Tongue (tissue), 3 donors: ENCODE measurements at places on chromosomes 5 and 9. TPM values are rescaled to one million over a fixed set of nuclear protein-coding genes. Genes with fewer than 3 reads are reported as not detected.
A peak's percentile ranks its signal among the peaks of the same experiment; 100 is the strongest.

GRCh38 chr9:114770991-114771390, 34.8 kb downstream of the TNFSF15 start:
- DNase-seq, result no peak

Gene LCN1
- total RNA-seq, result 373 TPM

GRCh38 chr9:107547303-107547702, 57.7 kb upstream of the KLF4 start:
- no peak for DNase-seq

GRCh38 chr5:146599261-146599660, 83.3 kb upstream of the GPR151 start:
- DNase-seq, result no peak

GRCh38 chr9:136044207-136044970, 50.7 kb downstream of the NACC2 start:
- no peak for DNase-seq

- DNase-seq, result peak; percentile 87
Observed at GRCh38 chr9:131773911-131774379, 34.1 kb upstream of the RAPGEF1 start.

DNA sequence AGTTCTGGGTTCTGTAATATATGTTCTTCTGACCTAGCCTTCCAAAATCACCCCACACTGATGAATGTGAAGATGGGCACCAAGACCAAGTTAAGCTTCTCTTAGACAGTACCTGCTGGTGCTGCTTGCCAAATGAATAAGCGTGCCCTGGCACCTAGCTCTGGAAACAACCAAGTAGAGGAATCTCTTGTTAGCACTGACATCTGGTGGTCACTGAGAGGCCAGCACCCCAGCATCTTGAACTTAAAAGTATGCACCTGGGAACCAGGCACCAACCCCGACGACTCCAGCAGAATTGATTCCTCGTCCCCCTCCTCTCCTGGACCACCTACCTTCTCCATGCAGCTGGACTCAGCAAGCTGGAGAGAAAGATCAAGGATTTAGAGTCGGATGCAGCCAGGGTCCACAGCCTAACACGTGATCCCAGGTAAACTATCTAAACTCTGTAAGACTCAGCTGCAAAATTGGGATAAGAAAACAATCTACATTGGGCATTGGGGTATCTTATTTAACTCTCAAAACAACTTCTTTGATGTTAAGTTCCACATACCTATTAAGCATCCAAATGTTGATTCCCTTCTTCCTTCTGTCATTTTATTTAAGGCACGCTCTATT, 89.8 kb downstream of the SLC1A3 start:
- DNase-seq, result peak; percentile 67

DNA sequence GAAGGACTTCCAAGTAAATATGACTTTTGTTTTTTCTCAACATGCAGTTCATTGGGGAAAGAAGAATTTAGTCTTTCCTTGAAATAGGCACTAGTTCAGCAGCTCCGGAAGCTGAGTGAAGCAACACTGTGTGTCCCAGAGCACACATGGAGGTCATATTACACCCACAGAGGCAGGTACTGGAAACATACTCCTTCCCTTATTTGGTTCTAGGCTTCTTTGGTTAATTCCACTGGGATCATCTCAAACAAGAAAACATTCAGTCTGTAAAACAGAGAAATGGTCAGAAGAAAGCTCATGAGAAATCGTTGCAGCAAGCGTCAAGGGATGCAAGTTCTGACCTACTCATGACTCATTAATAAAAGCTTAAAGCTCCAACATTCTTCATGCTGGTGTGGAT, 175.1 kb upstream of the PCSK5 start:
- DNase-seq, result no peak

DNA sequence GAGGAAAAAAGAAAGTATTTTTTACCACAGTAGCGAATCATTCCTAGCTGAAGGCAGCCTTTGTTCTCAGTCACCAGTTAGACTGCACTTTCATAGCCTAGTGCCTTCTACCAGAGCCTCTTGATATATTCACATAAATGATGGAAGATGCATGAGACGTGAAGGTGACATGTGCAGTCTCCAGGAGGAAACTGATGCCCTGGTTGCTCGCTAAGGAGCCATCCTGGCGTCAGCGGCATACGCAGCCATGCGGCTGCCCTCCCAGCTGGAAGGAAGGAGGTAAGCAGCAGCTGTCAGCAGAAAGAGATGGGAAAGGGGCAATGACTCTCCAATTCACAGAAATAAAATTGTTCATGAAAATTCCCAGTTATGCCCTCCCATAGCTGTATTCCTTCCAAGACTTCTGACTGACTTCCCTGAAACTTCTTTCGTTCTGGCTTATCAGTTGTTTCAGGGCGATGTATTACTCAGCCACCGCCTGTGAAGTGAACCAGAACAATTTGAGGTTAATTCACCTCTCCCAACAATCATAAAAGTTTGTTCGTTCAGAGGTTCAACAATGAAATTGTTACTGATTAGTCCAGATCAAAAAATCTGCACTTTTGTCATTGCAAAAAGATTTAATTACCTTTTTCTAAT, 331.2 kb downstream of the NR2F1-AS1 start:
- DNase-seq, result peak; percentile 28

DNA sequence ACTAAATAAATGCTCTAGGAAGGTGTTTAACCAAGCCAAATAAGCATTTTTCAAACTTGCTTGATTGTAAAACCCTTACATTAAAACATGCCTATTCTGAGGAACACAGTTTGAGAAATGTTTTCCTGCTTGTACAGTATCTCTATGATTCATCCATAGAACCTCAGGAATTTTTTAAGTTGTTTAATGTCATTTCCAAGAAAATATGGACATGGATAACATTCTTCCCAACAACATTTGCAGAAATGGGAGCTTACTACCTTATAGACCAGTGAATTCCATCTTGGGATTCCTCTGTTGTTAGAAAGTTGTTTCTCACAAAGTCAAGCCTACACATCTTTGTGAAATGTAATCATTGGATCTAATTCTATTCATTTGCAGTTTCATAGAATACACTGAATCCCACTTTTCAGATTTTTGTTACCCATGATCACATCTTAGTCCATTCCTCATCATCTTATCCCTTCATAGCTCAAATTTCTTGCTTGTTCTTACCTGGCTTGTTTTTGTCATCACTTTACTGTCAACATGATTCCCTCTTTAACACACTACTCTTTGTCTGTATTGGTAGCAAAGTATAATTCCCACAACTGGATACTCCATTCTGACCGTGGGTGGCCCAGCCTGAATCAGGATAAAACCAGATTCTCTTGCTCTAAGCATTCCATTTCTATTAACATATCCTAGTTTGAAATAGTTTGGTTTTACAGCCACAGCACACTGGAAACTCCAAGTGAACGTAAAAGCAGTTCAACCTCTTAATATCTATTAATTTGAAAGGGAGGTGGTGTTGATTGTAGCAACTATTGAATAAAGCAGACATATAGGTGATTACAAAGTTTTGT, 49.4 kb upstream of the PAPPA start:
- DNase-seq, result no peak

GRCh38 chr9:107674721-107675277, 185.2 kb upstream of the KLF4 start:
- DNase-seq, result no peak

- no peak for DNase-seq
Observed at GRCh38 chr9:33354651-33355211, 47.6 kb downstream of the AQP7 start.

DNA sequence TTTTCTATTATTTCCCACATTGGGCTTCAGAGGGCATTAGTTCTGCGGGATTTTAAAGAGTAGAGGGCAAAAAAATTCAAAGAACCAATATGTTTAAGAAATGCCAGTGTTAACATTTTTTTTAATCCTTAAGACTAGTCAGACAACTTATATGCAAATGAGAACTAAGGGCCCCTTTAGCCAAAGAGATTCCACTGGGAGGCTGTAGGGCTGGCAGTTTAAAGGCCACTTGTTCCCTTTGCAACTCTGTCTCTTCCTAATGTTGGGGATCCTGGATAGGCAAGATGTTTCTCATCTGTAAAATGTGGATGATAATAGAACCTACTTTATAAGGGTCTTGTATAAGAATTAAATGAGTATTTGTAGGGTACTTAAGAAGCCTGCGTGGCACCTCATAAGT, 1395.9 kb downstream of the PTPRD start:
- DNase-seq, result no peak

DNA sequence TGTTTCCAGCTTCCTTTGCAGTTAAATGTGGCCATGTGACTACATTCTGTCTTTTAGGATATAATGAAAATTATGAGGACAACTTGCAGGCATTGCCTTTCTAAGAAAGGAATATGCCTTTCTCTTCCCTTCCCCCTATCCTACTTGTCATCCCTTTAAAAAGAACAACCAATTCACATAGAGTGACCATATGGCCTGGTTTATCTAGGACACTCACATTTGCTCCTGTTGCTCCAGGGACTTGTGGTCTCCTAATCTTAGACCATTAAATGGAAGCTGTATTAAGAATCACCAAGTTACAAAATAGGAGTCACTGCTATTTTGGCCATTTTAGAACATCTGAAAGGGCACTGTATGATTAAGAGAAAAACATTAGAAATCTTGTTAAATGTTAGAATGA, 520.3 kb downstream of the DTWD2 start:
- no peak for DNase-seq

DNA sequence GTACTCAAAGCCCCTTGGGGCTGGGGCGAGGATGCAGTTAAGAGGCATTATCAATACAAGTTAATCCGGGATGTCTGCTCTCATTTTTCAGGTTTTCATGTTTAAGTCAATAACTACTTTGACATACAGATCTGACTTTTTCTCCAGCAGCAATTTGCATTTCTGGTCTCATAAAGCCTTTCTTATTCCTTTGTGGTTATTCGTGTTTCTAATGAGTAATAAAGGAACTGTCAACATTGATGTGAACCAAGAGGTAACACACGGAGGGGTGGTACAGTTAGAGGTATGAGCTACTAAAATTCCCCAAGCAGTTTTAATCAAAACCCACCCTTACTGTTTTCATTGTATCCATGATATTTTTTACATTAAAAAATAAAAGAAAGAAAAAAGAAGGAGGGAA, 138.0 kb upstream of the NFIB start:
- no peak for DNase-seq

Gene GCNT1
- total RNA-seq, result 7.0 TPM

DNA sequence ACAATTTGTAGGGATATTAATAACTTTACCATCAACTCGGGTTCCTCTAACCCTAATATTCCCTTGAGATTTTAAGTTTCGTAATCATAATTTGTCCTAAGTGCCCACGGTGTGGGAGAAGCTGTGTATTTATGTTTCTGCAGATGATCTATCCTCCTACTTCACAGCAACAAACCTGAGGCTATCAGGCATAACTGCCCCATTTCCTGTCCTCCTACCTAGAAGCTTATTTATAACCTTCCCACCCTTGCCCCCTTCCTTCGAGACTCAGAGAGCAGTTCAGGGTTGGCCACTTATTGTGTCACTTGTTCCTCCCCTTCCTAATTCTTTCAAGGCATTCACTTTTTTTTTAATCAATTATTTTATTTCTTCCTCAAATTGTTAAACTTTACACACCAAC, 29.6 kb upstream of the LCP2 start:
- DNase-seq, result no peak

Gene SMIM33
- not detected for total RNA-seq

Gene MYMK
- total RNA-seq, result 18.3 TPM

DNA sequence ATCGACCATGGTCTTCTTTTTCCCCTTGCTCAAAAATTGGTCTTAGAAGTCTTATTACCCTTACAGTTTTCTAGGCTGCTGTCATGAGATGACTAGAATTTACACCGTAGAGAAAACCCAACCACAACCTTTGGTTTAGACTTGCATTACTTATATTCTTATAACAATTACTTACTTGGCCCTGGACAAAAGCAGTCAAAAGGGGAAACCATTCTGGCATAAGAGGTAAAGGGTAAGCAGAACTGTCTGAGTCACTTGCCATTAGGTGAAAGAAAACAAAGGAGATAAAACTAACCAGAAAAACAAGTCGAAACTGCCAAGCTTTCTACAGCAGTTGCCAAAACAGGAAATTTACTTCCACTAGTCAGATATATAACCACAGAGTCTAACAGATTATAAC, 17.9 kb downstream of the TMEM245 start:
- no peak for DNase-seq

DNA sequence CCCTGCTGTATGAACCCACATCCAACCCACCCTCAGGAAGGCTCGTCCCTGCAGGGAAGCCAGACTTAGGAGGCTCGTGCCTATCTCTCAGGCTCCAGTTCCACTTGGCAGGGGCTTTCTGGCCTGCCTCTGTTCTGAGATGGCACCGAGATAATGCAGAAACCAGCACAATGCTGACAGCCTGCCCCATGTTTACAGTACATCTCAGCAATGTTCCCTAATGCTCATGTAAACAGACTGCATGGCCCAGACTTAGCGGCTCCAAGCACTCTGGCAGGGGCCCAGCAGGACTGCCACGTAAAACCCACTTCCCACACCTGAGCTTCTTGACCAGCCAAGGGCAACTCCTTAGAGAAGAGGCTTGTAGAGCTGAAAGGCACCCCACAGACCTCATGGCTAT, 499.5 kb upstream of the BRINP1 start:
- DNase-seq, result no peak

Gene SLC25A2
- not detected for total RNA-seq

- no peak for DNase-seq
Observed at GRCh38 chr5:2381861-2382260, 369.6 kb downstream of the IRX2 start.

GRCh38 chr9:135369412-135369990, 110.1 kb upstream of the PPP1R26 start:
- no peak for DNase-seq

Gene TUSC1
- 20.7 TPM for total RNA-seq

GRCh38 chr5:143311428-143311827, 92.1 kb downstream of the NR3C1 start:
- no peak for DNase-seq

GRCh38 chr9:129177443-129177790, 644 bp downstream of the IER5L start:
- no peak for DNase-seq

DNA sequence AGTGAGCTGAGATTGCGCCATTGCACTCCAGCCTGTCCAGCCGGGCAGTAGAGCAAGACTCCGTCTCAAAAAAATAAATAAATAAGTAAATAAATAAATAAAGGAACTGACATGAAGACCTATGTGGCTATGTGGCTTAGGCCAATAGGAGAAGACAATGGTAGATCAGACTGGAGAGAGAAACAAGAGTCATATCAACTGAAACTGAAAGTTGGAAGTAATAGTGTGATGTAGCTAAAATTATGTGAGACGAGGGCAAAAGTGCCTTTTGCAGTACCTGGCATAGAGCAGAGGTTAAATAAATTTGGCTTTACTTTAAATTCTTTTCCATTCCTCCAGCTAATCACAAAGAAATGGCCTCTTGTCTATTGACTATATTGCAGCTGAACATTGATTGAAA, 7.3 kb downstream of the FBP2 start:
- no peak for DNase-seq

- no peak for DNase-seq
Observed at GRCh38 chr5:88279584-88279983, 10.9 kb upstream of the TMEM161B start.

DNA sequence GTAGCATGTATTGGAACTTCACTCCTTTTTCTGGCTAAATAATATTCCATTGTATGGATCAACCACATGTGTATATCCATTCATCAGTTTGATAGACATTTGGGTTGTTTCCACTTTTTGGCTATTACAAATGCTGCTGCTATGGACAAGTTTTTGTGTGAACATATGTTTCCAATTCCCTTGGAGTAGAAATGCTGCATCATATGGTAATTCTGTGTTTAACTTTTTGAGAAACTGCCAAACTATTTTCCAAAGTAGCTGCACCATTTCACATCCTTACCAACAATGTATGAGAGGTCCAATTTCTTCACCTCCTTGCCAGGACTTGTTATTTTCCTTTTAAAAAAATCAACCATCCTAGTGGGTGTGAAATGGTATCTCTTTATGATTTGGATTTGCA, 8.4 kb downstream of the FRRS1L start:
- DNase-seq, result peak; percentile 5

- DNase-seq, result no peak
Observed at GRCh38 chr5:172875505-172876279, 41.6 kb downstream of the ERGIC1 start.
